ENCODE measurements at places on chromosomes 6 and 20.

DNA sequence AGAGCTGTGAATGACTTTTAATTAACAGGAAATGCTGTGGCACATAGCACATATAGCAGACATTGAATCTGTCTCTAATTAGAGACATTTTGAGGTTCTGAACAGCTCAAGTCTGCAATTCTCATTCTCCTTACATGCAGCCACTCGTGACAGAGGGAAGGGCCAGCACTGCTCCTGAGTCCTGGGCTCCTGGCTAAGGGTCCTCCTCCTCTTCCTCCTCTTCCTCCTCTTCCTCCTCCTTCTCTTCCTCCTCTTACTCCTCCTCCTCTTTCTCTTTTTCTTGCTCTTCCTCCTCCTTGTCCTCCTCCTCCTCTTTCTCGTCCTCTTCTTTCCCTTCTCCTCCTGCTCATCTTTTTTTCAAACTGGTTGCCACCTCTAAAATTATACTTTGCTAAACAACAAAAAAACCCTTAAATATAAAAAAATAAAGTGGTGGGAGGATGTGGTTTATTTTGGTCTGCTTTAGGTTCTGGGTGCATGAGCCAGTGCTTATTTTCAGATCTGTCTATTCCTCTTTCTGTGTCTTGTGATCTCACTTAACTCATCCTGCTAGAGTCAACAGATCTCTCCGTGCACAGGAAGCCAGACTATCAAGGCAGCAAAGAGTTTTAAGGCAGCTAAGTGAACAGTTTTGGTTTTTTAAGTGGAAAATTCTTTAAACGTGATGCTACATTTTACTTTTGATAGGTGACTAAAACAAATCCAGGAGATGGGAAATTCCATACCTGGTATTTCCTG lies 159.3 kb downstream of the CD83 start:
- DNase-seq: no peak

GRCh38 chr20:41162396-41162795 lies 25.1 kb downstream of the PLCG1 start:
- DNase-seq: no peak

GRCh38 chr6:4125500-4125899 lies 9.9 kb downstream of the ECI2 start:
- DNase-seq: no peak

DNA sequence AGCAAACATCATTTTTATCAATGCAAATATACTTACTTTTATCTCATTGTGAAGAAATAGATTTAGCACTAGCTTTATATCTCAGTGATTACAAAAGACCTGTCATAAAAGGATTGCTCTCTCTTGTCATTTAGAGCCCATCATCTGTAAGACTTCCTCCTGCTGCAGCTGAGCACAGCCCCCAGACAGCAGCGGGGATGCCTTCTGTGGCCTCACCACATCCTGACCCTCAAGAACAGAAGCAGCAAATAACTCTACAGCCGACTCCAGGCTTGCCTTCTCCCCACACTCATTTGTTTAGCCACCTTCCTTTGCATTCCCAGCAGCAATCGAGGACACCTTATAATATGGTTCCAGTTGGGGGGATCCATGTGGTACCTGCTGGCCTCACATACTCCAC lies 127.0 kb upstream of the EDN1 start:
- DNase-seq: no peak

GRCh38 chr6:65671922-65672321 lies 35.1 kb downstream of the EYS start:
- no peak for DNase-seq
